Cerebellum (tissue), 4 donors: ENCODE measurements at places on chromosomes 4 and X. TPM values are rescaled to one million over a fixed set of nuclear protein-coding genes. Genes with fewer than 3 reads are reported as not detected.

GRCh38 chrX:69089203-69089602 lies 76.0 kb downstream of the PJA1 start:
- no peak for DNase-seq

DNA sequence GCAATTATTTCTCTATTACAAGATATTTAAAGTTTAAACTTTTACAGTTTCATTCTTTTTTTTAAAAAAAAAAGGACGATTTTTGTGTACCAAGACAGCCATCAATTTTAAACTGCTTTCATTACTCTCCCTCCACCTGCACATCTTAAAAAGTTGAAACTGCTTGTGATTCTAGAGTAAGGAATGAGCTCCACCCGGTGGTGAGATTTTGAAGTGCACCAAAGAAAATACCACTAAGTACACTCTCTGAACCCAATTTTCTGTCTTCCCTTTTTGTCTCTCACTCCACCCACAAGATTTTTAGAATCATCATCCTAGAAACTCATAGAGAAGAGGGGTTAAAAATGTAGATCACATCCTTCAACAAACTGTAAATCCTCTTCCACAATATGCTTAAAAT lies 91.3 kb upstream of the WDR44 start:
- peak; percentile 20 for DNase-seq

DNA sequence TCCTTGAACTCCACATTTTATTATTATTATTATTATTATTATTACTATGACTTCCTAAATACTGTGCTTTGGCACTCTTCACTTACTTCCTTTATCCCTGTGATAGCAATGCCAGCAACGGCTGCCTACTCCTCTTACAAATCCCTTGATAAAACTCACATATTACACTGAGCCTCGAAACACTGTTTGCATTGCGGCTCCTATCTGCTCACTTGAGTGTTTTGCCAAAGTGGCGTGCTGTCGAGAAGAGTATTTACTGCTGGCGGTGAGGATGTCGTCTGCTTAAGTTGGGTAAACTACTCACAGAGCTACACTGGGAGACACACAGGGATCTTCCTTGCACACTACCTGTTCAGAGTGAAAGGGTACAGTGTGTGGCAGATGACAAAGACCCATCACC lies 143.4 kb upstream of the VCX3A start:
- no peak for DNase-seq

DNA sequence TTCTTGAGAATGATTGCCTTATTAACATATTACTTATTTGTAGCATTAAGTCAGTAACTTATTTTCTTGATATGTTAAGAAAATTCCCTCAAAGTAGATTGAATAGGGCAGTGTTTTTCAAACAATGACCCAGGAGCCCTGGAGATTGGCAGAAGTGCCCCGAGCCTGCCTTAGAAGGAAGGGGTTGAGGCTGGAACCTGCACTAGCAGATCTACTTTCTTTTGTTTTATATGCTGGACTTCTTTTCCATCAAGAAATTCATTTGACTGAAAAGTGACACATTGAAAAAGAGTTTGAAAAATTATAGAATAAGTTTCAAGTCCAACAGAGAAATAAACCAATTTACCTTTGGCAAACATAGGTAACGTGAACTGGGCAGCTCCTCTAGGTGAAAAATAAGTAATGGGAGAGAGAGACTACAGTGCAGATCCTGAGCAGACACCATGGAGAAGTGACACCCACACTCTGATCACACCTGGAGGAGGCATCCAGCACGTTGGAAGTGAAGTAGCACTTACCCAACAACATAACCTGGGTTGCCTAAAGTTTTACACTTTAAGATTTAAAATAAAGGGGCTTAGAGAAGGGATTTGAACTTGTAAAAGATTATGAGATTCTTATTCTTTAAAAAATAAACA lies 18.6 kb downstream of the ARSJ start:
- no peak for DNase-seq

GRCh38 chr4:83771113-83771705 lies 235.3 kb downstream of the GPAT3 start:
- peak; percentile 2 for DNase-seq

GRCh38 chr4:129682586-129682985 lies 586.6 kb downstream of the C4orf33 start:
- no peak for DNase-seq

- no peak for DNase-seq
These were observed 19.6 kb upstream of the FAM156A start for GRCh38 chrX:52977953-52978352.

GRCh38 chrX:103311399-103311780 lies 600 bp upstream of the BEX2 start:
- no peak for DNase-seq

DNA sequence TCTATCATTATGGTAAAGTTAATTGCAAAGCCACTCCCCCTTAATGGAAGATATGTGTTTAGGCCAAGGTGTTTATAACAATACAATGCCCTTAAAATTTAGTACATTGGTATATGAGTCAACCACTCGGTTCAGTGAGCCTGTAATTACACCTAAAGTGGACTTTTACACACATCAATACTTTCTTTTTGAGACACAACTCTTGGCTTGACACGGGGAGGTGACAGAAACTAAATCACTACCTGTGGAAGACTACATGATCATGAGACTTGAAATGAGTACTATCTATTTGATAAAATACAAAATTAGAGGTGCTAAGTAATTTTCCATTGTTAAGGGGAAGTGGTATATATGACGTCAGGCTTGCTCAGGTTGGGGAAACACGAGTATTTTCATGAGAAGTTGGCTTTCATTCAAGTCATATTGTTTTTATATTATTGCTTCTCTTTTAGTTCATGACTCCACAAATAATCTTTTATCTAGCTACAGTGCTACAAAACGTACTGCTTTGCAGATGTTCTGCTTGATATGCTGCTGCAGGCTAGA lies 918.3 kb downstream of the ARAP2 start:
- DNase-seq, result no peak

DNA sequence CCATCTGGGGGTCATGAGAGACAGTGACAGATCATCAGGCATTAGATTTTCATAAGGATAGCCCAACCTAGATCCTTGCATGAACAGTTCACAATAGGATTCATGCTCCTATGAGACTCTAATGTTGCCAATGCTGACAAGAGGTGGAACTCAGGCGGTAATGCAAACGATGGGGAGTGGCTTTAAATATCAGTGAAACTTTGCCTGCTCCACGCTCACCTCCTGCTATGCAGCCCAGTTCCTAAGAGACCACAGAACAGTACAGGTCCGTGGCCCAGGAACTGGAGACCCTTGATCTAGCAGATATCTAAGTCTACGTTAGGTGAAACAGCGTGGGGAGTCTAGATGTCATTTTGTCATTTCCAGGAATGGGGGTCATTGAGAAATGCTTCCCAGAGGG lies 165.7 kb downstream of the OR13H1 start:
- no peak for DNase-seq

DNA sequence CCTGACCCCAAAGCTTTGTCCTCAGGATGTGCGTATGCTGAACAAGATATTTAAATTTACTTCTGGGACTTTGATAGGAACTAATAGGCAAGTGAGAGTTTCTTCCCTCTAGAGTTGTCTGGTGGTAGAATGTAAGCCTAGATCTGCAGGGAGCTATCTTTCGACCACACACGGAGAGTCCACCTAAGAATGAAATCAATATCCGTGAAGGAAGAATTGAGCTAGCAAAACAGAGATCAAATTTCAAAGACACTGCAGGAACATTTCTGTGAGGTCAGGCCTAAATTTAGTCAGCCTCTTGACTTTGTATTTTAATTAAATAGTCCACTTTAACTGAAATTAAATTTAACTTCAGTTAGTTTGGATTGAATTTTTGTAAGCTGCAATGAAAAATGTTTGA lies 871.3 kb downstream of the RAB28 start:
- no peak for DNase-seq

GRCh38 chr4:106365613-106366012 lies 3.0 kb downstream of the GIMD1 start:
- DNase-seq, result no peak

DNA sequence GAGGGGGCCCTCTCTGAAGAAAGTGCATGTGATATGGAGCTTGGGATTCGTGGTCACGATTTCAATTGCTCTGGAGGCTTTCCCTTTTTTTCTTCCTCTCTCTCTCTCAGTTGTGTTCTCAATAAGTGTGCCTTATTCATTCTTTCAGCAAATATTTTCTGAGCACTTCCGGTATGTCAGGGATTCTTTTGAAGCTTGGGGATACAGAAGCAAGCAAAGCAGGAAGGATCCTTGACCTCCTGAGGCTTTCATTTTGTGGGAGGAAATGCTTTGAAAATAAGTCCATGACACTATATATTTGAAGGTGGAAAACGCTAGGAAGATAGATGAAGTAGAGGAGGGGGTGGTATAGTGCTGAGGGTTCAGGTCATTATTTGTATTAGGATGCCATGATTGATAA lies 12.6 kb upstream of the GABRE start:
- no peak for DNase-seq

DNA sequence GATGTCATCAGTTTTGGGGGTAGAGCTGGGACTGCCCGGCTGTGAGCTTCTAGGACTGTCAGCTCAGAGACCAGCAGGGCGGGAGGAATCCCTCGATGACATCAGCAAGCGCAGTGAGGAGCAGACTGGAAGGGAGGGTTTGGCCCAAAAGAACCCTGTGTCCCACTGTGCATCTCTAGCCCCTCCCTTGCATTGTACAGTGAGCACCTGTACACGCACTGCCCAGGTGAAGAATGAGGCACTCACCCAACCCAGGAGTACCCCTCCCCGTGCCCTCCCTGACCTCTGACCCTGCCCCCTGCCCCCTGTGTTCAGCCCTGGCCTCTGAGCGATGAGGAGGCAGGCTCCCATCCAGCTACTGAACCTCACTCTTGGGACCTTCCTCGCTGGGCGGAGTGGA lies 92.9 kb downstream of the HMX1 start:
- DNase-seq, result no peak

DNA sequence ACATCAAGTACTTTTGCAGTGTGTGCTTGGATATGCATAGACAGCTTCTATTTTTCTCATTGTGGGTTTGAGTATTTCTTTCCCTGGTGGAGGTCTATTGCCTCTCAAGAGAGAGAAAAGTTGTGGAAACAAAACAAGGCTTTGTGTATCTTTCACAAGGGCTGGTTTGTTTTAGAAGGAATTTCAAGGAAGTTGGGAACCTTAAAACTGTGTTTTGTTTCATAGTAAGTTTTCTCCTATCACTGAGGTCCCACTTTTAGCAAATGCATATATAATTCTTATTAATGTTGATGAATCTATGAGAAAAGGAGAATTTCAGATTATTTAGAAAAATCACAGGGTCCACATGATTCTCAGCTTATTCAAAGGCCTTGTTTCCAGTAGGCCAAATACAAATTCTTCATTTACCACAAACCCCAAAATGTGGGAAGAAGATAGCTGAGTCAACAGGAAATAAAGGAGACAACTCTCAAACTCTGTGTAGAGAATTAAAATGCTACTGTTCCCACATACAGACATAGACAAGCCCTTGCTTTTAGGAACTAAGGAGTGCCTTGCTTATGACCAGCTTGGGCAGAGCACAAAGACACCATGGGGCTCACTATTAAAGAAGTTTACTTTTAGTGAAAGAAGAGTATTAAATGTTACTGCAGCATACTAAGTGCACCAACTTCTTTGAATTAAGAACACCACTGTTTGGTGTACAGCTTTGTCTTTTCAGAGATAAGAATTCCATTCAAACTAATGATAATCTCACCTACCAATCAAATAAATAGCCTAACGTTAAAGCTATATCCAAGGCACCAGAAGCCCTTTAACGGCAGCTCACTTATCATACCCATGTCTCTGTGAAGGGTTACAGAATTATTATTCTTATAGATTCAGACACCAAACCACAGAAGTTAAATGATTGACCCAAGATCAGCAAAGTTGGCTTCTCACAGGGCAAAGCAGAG lies 177.4 kb upstream of the LEF1 start:
- DNase-seq, result no peak

DRP2 gene
- 8.1 TPM for total RNA-seq

RHOXF2B gene
- total RNA-seq, result not detected

GPR34 gene
- total RNA-seq, result 8.4 TPM

AFP gene
- total RNA-seq, result 0.36 TPM

IL2RG gene
- total RNA-seq, result 0.64 TPM

SPATA18 gene
- 2.1 TPM for total RNA-seq
